ENCODE measurements at places on chromosomes 2 and 18.
A peak's percentile ranks its signal among the peaks of the same experiment; 100 is the strongest.

DNA sequence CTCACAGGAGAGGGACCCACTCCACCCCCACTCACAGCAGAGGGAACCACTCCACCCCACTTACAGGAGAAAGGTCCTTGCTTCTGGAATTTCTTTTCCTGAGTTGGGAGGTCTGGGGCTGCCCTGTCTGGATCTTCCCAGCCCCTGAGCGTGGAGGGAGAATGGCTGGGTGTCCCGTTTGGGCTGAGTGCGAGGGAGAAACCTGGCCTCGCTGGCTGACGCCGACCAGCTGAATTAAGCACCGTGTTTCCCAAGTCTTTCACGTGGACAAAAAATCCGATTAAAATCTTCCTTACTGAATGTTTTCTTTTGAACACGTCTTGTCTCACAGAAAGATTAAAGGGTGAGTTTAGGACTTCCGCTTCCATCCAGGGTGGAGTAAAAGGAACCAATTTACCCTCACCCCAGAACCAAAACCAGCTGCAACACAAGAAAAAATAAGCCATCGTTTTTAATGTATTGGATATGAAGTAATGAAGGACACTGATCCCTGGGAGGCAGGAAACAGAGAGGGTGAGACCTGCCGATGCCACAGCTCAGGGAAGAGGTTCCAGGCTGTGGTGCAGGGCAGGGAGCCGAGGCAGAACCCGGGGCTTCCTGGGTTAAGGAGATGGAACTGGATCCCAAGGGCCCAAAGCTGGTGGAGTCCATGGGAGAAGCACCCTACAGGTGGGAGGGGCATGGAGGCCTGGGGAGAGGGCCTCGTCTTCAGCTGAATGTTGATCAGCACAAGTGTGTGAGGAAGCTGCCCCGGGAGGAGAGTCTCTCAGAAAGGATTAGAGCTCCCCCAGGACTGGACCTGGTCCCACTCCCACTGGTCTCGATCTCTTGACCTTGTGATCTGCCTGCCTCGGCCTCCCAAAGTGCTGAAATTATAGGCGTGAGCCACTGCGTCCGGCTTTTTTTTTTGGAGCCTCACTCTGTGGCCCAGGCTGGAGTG lies 60.3 kb downstream of the RTP5 start:
- no peak overlapping the region for H3K27ac ChIP-seq
- peaks cover 2% of the 10 kb centered on the region for H3K36me3 ChIP-seq
- H3K4me3 ChIP-seq, result no peak overlapping the region
- no peak for DNase-seq
- H3K4me1 ChIP-seq, result no peaks in the 10 kb centered on the region

DNA sequence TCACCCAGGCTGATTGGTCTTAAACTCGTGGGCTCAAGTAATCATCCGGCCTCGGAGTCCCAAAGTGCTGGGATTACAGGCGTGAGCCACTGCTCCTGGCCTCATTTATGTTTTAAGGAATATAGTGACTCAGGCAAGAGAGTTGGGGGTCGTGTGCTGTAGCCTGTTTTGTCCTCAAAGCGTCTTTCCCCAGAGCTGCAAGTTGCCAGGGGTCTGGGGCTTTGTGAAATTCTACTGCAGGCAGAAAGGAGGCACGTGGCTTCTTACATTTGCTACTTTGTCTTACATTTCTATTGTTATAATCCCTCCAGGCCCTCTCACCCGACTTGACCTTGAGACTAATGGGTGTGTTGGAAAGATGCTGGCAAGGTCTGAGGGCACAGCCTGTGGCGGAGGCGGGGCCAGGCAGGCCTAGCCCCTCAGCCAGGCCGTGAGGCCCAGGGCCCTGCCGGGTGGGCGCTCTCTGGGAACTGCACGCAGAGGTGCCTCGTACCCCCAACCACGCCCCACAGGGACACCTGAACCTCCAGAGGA lies 85.8 kb upstream of the NDUFV2 start:
- peak overlapping the region; percentile 49 for H3K4me3 ChIP-seq
- peaks cover 3% of the 10 kb centered on the region for H3K36me3 ChIP-seq
- DNase-seq, result no peak
- peaks cover under 1% of the 10 kb centered on the region for H3K27me3 ChIP-seq

- no peaks in the 10 kb centered on the region for H3K4me1 ChIP-seq
- peaks cover 13% of the 10 kb centered on the region for H3K27me3 ChIP-seq
- DNase-seq, result no peak
- H3K36me3 ChIP-seq, result no peaks in the 10 kb centered on the region
- no peak overlapping the region for H3K4me3 ChIP-seq
- no peak overlapping the region for H3K27ac ChIP-seq
Measured at GRCh38 chr2:19797871-19798270, 103.9 kb downstream of the TTC32 start.

DNA sequence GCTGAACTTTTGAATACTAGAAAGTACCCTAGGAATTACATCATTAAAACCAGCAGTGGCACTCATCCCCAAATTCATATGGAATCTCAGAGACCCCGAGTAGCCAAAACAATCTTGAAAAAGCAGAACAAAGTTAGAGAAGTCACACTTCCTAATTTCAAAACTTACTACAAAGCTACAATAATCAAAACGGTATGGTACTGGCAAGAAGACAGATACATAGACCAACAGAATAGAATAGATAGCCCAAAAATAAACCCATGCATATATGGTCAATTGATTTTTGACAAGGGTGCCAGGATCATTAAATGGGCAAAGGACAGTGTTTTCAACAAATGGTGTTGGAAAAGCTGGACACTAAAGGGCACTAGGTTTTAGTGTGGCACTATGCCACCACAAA lies 176.0 kb upstream of the NDUFV2 start:
- no peaks in the 10 kb centered on the region for H3K4me1 ChIP-seq
- H3K27me3 ChIP-seq, result peaks cover 22% of the 10 kb centered on the region
- H3K27ac ChIP-seq, result no peak overlapping the region
- H3K36me3 ChIP-seq, result no peaks in the 10 kb centered on the region
- no peak overlapping the region for H3K4me3 ChIP-seq

- peaks cover 17% of the 10 kb centered on the region for H3K27me3 ChIP-seq
- peaks cover 2% of the 10 kb centered on the region for H3K4me1 ChIP-seq
- no peak overlapping the region for H3K27ac ChIP-seq
- no peak overlapping the region for H3K4me3 ChIP-seq
- H3K36me3 ChIP-seq, result no peaks in the 10 kb centered on the region
- no peak for DNase-seq
Measured at GRCh38 chr2:197847651-197848401, 43.4 kb downstream of the PLCL1 start.

DNA sequence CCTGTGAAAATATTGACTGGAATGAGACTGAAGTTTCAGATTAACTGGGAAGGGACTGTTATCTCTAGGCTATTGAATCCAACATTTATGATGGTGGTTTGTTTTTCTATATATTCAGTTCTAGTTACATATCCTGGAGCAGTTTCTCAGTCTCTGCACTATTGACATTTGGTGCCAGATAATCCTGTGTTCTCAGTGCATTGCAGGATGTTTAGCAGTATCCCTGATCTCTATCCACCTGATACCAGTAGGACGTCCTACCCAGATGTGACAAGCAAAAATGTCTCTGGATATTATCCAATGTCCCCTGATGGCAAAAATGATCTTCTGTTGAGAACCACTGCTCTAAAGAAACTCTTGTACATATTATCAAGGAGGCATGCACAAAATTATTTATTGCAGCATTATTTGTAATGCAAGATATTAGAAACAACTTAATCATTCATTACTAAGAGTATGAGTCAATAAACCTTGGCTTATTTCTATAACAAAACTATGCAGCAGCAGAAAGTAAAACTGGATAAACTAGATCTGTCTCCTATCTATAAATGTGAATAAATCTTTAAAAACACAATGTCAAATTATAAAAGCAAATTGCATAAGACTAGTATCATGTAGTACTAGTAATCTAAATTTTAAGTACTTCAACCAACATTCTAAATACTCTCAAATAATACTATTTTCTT lies 369.3 kb upstream of the RND3 start:
- no peak for DNase-seq
- H3K4me3 ChIP-seq, result no peak overlapping the region
- no peaks in the 10 kb centered on the region for H3K27me3 ChIP-seq
- H3K27ac ChIP-seq, result no peak overlapping the region

GRCh38 chr18:42187611-42188380 lies 232.8 kb downstream of the PIK3C3 start:
- H3K27me3 ChIP-seq, result no peaks in the 10 kb centered on the region
- no peaks in the 10 kb centered on the region for H3K36me3 ChIP-seq
- no peaks in the 10 kb centered on the region for H3K4me1 ChIP-seq
- H3K4me3 ChIP-seq, result no peak overlapping the region
- no peak for DNase-seq

- no peak overlapping the region for H3K4me3 ChIP-seq
- H3K4me1 ChIP-seq, result no peaks in the 10 kb centered on the region
- H3K27me3 ChIP-seq, result no peaks in the 10 kb centered on the region
- no peaks in the 10 kb centered on the region for H3K36me3 ChIP-seq
- no peak for DNase-seq
- no peak overlapping the region for H3K27ac ChIP-seq
Measured at GRCh38 chr18:53375621-53376020, 848.8 kb downstream of the MBD2 start.

- DNase-seq, result no peak
- peaks cover 73% of the 10 kb centered on the region for H3K36me3 ChIP-seq
- H3K4me3 ChIP-seq, result no peak overlapping the region
- no peaks in the 10 kb centered on the region for H3K27me3 ChIP-seq
- peaks cover 21% of the 10 kb centered on the region for H3K4me1 ChIP-seq
- H3K27ac ChIP-seq, result peak overlapping the region; percentile 24
Measured at GRCh38 chr2:42336361-42336965, 24.6 kb downstream of the COX7A2L start.

DNA sequence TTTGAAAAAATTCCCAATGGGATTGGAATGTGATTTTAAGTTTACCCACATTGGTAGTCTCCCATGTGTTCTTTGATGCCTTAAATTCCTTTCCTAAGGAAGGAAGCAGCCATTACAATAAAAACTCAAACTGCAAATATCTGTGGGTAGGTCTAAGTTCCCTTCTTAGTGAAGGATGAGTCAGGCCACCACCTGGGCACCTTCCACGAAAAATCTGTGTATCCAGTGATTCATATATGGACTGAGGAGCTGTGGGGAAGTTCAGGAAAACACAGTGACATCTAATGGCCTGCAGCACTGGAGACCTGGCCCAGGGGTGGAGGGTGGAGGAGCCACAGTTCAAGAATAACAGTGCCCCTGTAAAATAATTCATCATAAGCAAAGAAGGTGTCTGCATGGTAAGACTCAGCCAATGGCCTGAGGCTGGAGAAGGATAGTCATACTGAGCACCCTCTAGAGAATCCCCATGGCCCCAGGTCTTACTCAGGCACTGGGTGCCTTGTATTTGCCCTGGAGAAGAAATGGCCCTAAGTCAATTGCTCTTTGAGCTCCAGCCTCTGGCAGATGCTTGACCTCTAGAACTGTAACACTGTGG lies 248.6 kb downstream of the SP3 start:
- no peaks in the 10 kb centered on the region for H3K4me1 ChIP-seq
- no peak for DNase-seq
- H3K4me3 ChIP-seq, result no peak overlapping the region
- H3K36me3 ChIP-seq, result no peaks in the 10 kb centered on the region

DNA sequence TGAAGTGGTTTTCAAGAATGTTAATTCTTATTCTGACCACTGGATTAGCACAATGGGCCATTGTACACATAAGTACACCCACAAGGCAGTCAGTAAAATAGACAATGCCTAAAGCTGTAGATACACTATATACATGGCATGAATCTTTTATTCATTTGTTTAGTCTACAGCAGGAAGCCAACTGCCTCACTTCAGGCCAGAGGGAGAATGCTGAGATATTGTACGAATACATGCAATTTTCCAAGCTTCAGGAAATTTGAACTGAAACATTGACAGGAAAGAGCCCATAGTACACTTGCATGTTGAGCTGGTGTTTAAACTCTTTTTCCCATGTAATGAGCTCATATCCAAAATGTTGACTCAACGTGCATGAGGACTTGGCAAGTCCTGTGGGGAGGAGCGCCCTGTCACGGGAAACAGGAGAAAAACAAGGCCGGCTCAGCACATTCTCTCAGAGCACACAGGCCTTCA lies 111.6 kb upstream of the CYP1B1 start:
- H3K36me3 ChIP-seq, result no peaks in the 10 kb centered on the region
- no peak overlapping the region for H3K4me3 ChIP-seq
- H3K27me3 ChIP-seq, result no peaks in the 10 kb centered on the region

DNA sequence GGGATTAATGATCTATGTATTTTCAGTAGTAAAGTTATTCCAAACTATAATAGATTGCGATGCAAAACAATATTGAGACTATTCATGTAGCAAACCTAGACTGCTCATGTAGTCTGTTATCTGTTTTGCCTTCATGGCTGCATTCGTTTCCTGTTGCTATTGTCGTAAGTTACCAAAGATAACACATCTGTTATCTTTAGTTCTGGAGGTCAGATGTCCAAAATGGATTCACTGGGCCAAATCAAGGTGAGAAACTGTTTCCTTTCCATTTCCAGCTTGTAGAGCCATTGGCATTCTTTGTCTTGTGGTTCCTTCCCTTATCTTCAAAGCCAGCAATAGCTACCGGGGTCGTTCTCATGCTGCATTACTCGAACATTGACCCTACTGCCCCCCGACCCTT lies 20.9 kb downstream of the ITGAV start:
- no peaks in the 10 kb centered on the region for H3K27me3 ChIP-seq
- H3K4me1 ChIP-seq, result peaks cover 7% of the 10 kb centered on the region
- DNase-seq, result no peak
- H3K27ac ChIP-seq, result no peak overlapping the region
- no peak overlapping the region for H3K4me3 ChIP-seq

GRCh38 chr18:72768681-72769229 lies 99.0 kb downstream of the NETO1 start:
- no peaks in the 10 kb centered on the region for H3K27me3 ChIP-seq
- no peak overlapping the region for H3K27ac ChIP-seq
- H3K4me3 ChIP-seq, result no peak overlapping the region

DNA sequence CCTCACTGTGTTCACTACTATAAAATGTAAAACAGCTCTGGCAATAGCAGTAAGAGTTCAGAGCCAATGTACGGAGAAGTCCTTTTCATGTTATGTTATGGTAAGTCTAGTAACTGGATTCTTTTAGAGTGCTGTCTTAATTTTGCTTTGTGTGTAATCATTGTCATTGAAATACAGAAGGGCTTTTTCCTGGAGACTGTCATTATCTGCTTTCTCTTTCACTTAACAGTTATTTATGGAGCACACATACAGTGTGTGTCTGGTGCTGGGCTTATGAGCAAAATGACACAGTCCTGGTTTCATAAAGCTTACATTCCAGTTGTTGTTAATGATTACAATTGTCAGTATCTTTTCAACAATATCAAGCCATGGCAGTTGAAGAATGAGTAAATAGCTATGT lies 95.5 kb downstream of the CCDC102B start:
- H3K36me3 ChIP-seq, result no peaks in the 10 kb centered on the region
- H3K4me1 ChIP-seq, result no peaks in the 10 kb centered on the region
- no peak overlapping the region for H3K27ac ChIP-seq
- DNase-seq, result no peak

DNA sequence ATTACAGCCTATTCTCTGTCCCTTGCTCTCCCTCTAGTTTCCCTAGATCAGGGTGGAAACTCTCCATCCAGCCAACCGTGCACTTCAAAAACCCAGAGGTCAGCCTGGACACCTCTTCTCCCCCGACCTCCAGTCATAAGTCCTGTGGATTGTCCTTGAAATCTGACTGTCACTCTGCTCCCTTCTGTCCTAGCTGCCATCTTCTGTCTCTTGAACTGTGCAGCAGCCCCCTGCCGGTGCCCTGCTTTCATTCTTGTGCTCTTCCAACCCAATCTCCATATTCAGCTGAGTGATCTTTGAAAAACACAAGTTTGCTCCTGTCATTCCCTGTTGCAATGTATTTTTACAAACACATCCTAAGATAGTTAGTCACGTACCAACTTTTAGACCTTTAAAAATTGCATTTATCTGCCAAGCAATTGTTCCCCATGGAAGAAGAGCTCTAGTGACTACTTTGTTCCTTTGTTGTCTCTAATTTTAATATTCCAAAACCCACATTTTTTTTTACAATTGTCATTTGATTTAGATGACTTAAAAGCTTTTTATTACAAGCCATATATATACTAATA lies 254.3 kb downstream of the CAMKMT start:
- H3K4me1 ChIP-seq, result no peaks in the 10 kb centered on the region
- no peaks in the 10 kb centered on the region for H3K27me3 ChIP-seq
- H3K36me3 ChIP-seq, result no peaks in the 10 kb centered on the region
- no peak for DNase-seq
